ENCODE measurements at places on chromosomes 7 and 10. TPM values are rescaled to one million over a fixed set of nuclear protein-coding genes. Genes with fewer than 3 reads are reported as not detected.

The AOC1 gene
- total RNA-seq, result not detected

The TMEM236 gene
- 0.20 TPM for total RNA-seq

DNA sequence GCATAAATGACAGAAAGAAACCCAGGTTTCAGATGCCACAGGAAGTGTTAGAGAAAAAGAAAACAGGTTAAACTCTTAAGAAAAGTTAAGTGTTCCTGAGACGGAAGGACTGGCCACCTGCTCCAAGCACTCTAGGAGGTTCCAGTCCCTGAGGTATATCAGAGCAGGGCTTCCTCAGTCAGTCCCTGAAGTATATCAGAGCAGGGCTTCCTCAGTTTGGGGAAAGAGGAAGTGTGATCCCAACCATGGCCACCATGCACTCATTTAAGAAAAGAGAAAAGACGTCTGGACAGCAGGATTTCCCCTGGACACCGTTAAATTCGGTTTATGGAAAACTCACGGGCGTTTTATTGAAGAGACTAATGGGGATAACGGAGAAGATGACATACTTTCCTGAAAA lies 133.4 kb upstream of the PFKP start:
- no peaks in the 10 kb centered on the region for H3K27me3 ChIP-seq
- no peak overlapping the region for H3K4me3 ChIP-seq
- no peak overlapping the region for H3K27ac ChIP-seq

GRCh38 chr7:65471587-65471986 lies 97.9 kb downstream of the ZNF92 start:
- no peak overlapping the region for H3K4me3 ChIP-seq
- no peaks in the 10 kb centered on the region for H3K27me3 ChIP-seq
- no peak for DNase-seq
- H3K36me3 ChIP-seq, result no peaks in the 10 kb centered on the region
- peaks cover 25% of the 10 kb centered on the region for H3K4me1 ChIP-seq

Measured in natural killer cell (primary cell).